Transverse colon (tissue), 4 donors: ENCODE measurements at places on chromosomes 3 and 15.

DNA sequence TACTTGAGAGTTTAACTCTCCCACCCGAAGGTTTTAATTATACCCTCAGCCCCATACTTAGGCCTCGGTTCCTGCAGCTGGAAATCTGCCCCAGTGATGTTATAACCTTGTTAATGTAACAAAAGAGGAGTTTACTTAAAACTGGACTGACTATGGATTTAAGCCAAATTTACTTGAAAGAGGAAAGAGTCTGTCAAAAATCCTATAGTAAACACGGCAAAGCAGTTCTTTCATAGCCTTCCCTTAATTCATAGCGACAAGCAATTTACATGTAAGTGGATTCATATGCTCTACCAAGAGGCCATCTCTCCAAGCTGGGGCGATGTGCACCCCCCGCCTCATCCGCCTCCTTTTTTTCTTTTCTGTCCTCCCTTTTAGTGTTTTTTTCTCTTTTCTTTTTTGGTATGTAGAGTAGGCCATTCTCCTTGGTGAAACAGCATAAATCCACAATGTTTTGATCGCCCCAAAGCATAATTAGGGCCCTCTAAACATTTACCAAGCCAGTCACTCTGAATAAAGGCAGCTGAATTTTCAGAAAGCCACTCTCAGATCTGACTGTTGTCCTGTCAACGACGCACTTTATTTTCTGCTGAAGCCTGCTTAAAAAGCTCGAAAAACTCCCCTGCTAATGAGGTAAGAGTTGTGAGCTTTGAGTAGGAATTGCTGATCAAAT, 373.1 kb upstream of the WNT5A start:
- no peaks in the 10 kb centered on the region for H3K4me1 ChIP-seq
- H3K36me3 ChIP-seq = no peaks in the 10 kb centered on the region
- no peak overlapping the region for H3K27ac ChIP-seq
- no peak overlapping the region for H3K4me3 ChIP-seq
- H3K27me3 ChIP-seq = no peaks in the 10 kb centered on the region
- DNase-seq = no peak

GRCh38 chr3:48960841-48961413, 29.1 kb upstream of the P4HTM start:
- no peak overlapping the region for H3K27ac ChIP-seq
- H3K4me3 ChIP-seq = no peak overlapping the region
- H3K4me1 ChIP-seq = peaks cover 5% of the 10 kb centered on the region
- no peaks in the 10 kb centered on the region for H3K27me3 ChIP-seq
- H3K36me3 ChIP-seq = peaks cover 6% of the 10 kb centered on the region
- DNase-seq = no peak

DNA sequence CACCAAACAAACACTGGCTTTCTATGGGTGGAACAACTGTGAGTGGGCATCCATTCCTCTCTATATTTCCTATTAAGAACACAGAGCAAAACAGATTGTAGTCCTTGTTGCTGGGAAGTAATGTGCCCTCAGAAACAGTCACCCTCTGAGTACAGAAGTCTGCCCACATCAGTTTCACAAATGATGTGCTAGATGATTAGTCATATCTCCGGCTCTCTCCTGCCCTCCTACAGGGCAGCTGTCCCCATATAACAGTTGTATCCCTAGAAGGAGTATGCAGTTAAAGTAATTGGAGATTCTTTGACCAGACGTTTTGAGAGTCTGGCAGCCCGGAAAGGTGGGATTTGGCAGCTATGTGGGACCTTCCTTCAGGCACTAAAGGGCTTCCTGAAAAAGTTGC, 159.9 kb downstream of the APBA2 start:
- H3K4me3 ChIP-seq = no peak overlapping the region
- H3K4me1 ChIP-seq = no peaks in the 10 kb centered on the region
- no peak for DNase-seq
- no peaks in the 10 kb centered on the region for H3K36me3 ChIP-seq
- no peak overlapping the region for H3K27ac ChIP-seq
- H3K27me3 ChIP-seq = no peaks in the 10 kb centered on the region

- no peaks in the 10 kb centered on the region for H3K36me3 ChIP-seq
- no peak overlapping the region for H3K27ac ChIP-seq
- peaks cover 6% of the 10 kb centered on the region for H3K4me1 ChIP-seq
- no peak overlapping the region for H3K4me3 ChIP-seq
- H3K27me3 ChIP-seq = no peaks in the 10 kb centered on the region
Measured at GRCh38 chr3:14533457-14533958, 6.6 kb downstream of the GRIP2 start.

GRCh38 chr3:152574461-152575079, 260.4 kb upstream of the P2RY1 start:
- no peak overlapping the region for H3K27ac ChIP-seq
- H3K36me3 ChIP-seq = no peaks in the 10 kb centered on the region
- peak; percentile 29 for DNase-seq
- no peaks in the 10 kb centered on the region for H3K27me3 ChIP-seq
- no peak overlapping the region for H3K4me3 ChIP-seq
- H3K4me1 ChIP-seq = no peaks in the 10 kb centered on the region

DNA sequence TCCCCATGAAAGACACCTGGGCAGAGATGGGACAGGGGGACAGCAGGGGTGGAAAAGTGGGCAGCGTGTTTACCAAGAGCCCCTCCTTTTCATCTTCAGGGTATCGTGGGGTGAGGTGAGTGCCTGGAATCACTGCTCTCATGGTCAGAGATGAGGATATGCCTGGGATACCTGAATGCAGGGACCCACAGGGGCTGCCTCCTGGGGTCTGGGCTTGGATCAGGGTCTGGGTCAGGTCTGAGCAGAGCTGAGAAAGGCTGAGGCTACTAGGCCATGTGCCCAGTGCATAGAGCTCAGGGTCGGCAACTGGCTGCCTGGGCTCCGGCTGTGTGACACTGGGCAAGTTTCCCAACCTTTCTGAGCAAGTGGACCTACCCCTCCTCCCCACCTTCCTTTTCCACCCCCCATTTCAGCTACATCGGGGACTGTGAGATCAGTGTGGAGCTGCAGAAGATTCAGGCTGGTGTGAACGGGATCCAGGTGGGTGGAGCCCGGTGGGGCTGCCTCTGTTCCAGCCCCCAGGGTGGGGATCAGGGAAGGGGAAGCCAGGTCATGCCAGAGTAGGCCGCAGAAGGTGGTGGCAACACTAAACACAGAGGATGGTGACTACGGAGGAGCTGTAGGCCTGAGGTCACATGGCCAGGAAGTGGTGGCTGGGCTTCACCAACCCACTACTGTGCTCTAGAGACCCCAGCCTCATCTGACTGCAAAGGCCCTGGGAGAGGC, 24.5 kb downstream of the ESYT3 start:
- no peaks in the 10 kb centered on the region for H3K36me3 ChIP-seq
- H3K4me1 ChIP-seq = no peaks in the 10 kb centered on the region
- no peaks in the 10 kb centered on the region for H3K27me3 ChIP-seq
- DNase-seq = no peak
- H3K27ac ChIP-seq = no peak overlapping the region
- H3K4me3 ChIP-seq = no peak overlapping the region

DNA sequence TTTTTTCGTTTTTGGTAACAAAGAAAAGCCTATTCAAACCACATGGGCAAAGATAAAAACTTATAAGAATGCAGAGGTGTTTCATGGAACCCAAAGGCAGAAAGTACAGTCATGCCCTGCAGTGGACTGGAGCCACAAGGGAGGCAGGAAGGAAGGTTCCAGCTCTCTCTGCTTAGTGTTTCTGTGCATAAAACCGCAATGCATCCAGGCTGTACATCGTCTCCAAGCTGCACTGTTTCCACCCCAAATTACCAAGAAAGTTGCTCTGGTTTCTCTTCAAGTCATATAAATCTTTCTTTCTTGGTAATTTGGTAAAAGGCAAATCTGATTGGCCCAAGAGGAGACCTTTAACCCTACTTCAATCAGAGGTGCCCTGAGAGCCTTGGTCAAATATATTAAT, 15.8 kb downstream of the TRAT1 start:
- no peak for DNase-seq
- no peak overlapping the region for H3K27ac ChIP-seq

DNA sequence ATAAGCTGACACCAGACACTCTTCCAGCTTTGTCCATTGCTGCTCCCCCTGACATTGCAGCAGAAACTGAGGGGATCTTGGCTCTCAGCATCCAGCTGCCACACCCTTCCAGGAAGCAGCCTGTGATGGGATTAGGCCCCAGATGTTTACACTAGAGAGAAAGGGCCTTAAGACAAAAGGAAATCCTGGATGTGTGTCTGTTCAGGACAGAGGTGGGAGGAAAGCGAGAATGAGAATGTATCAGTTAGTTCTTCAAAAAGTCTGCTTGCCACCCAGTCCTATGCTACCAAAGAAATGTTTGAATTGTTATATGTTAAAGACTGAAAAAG, 58.8 kb downstream of the HES1 start:
- H3K4me1 ChIP-seq = no peaks in the 10 kb centered on the region
- no peaks in the 10 kb centered on the region for H3K27me3 ChIP-seq
- H3K36me3 ChIP-seq = no peaks in the 10 kb centered on the region
- H3K27ac ChIP-seq = no peak overlapping the region
- DNase-seq = no peak

- peak overlapping the region; percentile 21 for H3K4me3 ChIP-seq
- no peaks in the 10 kb centered on the region for H3K36me3 ChIP-seq
- no peak for DNase-seq
Measured at GRCh38 chr15:92393980-92394308, 263 bp downstream of the ST8SIA2 start.

- no peak for DNase-seq
- H3K27me3 ChIP-seq = no peaks in the 10 kb centered on the region
- no peaks in the 10 kb centered on the region for H3K36me3 ChIP-seq
- H3K4me3 ChIP-seq = no peak overlapping the region
Measured at GRCh38 chr15:64447536-64448315, 12.7 kb upstream of the ZNF609 start.

- peak; percentile 46 for DNase-seq
- H3K4me1 ChIP-seq = peaks cover 28% of the 10 kb centered on the region
- no peak overlapping the region for H3K4me3 ChIP-seq
Measured at GRCh38 chr3:159824333-159824732, 164.3 kb upstream of the IL12A start.

DNA sequence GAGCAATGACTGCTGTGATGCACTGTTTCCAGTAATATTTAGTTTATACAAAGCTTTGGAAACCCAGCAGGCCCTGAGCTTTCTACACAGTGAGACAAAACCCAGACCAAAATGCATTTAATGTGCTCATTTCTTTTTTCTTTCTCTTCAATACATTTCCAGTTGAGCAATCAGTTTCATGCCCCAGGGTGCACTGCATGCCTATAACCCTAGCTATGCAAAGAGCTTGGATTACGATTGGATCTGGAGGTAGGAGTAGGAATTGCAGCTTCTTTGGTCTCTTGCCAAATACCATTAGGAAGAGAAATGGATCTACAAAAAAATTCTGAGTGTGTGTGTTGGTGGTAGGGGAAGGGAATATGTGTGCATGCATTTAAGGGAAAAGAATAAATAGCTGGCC, 1001.4 kb downstream of the SQOR start:
- H3K27me3 ChIP-seq = no peaks in the 10 kb centered on the region
- no peaks in the 10 kb centered on the region for H3K4me1 ChIP-seq
- no peak overlapping the region for H3K27ac ChIP-seq
- H3K4me3 ChIP-seq = no peak overlapping the region
- no peaks in the 10 kb centered on the region for H3K36me3 ChIP-seq

- no peaks in the 10 kb centered on the region for H3K4me1 ChIP-seq
- no peaks in the 10 kb centered on the region for H3K36me3 ChIP-seq
- H3K4me3 ChIP-seq = no peak overlapping the region
- H3K27ac ChIP-seq = no peak overlapping the region
- no peaks in the 10 kb centered on the region for H3K27me3 ChIP-seq
- DNase-seq = no peak
Measured at GRCh38 chr3:71942432-71943187, 157.7 kb upstream of the PROK2 start.

DNA sequence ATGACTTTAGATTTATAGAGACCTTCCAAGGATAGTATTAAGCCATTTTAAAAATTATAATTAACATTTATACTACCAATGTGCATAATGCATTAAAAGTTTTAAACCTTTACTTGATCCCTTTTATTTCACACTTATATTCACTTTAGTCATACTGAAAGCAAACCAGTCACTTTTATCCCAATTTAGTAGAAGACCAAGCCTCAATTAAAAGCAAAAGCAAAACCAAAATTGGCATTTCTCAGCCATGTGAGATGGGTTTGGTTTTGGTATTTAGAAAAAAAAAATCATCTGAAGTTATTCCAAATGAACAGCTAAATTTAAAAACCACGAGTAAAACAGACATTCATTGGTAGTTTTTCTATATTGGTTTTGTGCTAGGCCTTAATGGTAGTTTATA, 249.4 kb downstream of the LPP start:
- H3K4me1 ChIP-seq = peaks cover under 1% of the 10 kb centered on the region
- no peak overlapping the region for H3K27ac ChIP-seq
- no peak overlapping the region for H3K4me3 ChIP-seq
- DNase-seq = no peak
- no peaks in the 10 kb centered on the region for H3K27me3 ChIP-seq

- no peak for DNase-seq
- H3K4me3 ChIP-seq = no peak overlapping the region
- no peak overlapping the region for H3K27ac ChIP-seq
- H3K27me3 ChIP-seq = no peaks in the 10 kb centered on the region
Measured at GRCh38 chr15:77544162-77544561, 88.5 kb downstream of the LINGO1 start.

DNA sequence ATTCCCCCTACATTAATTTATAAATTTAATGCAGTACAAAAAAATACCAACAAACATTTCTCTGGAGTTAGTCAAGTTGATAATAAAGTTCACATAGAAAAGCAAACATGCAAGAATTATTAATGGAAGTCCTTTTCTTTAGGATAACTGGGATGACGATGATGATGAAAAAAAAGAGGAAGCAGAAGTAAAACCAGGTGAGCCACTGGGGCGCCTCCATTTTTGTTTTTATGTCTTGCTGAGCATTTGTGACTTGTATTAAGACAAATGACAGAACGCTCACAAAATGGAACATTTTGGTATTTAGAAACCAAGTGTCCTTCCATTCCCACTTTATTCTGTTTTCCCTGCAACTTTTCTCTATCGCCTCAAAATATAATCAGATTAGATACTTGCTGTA, 13.8 kb downstream of the EIF3J start:
- H3K36me3 ChIP-seq = peaks cover 41% of the 10 kb centered on the region
- peaks cover 8% of the 10 kb centered on the region for H3K4me1 ChIP-seq
- DNase-seq = no peak
- H3K27me3 ChIP-seq = no peaks in the 10 kb centered on the region
- H3K27ac ChIP-seq = no peak overlapping the region

GRCh38 chr3:97960993-97961766, 11.1 kb downstream of the RIOX2 start:
- DNase-seq = no peak
- no peak overlapping the region for H3K27ac ChIP-seq
- H3K4me1 ChIP-seq = peaks cover 8% of the 10 kb centered on the region
- no peaks in the 10 kb centered on the region for H3K27me3 ChIP-seq

DNA sequence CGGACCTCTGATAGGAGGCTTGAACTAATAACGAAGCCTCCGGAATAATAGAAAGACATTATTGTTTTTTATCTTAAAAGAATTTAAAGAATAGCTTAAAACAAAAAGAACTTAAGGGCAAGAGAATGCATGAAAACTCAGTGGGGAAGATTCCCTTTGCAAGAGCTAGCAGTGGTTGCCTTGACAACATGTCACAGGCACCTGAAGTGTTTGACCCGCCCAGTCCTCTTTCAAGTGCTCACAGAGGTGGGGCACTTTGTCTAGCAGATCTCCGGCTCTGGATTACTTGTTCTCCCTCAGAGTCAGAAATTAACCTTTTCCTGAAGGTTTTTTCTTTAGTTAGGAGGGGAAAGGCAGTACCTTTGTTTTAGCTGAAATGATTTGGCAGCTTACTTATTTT, 37.8 kb downstream of the LARS2 start:
- no peak overlapping the region for H3K27ac ChIP-seq
- no peak for DNase-seq
- H3K27me3 ChIP-seq = no peaks in the 10 kb centered on the region
- H3K36me3 ChIP-seq = no peaks in the 10 kb centered on the region

GRCh38 chr15:73717802-73718201, 33.6 kb downstream of the CD276 start:
- no peaks in the 10 kb centered on the region for H3K36me3 ChIP-seq
- no peaks in the 10 kb centered on the region for H3K4me1 ChIP-seq
- H3K27me3 ChIP-seq = no peaks in the 10 kb centered on the region
- no peak overlapping the region for H3K27ac ChIP-seq
